Stimulated activated CD8-positive, alpha-beta memory T cell treated with anti-CD3 and anti-CD28 coated beads, Interleukin-7, amount 100 ng/mL, for 24 hours (primary cell): ENCODE measurements at places on chromosomes 1 and 21.

- no peak for DNase-seq
Observed at GRCh38 chr1:179206812-179207211, 22.7 kb downstream of the ABL2 start.

- no peak for DNase-seq
Observed at GRCh38 chr1:77541162-77541545, 141.3 kb downstream of the ZZZ3 start.

DNA sequence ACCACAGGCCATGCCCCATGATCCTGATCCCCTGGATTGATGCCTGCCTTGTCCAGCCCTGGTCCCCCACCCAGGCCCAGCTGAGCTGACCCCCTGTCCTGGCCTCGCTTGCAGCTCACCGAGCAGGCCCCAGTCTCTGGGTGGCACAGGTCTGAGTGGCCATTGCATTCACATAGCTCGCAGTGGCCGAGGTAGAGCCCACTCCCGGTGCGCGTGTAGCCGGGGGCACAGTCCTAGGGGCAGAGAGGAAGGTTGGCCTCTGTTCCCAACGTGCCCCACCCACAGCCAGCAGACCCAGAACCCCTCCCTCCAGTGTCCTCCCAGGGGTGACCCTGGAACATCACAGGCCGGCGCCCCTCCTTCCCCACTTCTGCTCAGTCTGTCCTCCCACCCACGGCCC is 51.9 kb downstream of the LDLRAD2 start:
- no peak for DNase-seq

DNA sequence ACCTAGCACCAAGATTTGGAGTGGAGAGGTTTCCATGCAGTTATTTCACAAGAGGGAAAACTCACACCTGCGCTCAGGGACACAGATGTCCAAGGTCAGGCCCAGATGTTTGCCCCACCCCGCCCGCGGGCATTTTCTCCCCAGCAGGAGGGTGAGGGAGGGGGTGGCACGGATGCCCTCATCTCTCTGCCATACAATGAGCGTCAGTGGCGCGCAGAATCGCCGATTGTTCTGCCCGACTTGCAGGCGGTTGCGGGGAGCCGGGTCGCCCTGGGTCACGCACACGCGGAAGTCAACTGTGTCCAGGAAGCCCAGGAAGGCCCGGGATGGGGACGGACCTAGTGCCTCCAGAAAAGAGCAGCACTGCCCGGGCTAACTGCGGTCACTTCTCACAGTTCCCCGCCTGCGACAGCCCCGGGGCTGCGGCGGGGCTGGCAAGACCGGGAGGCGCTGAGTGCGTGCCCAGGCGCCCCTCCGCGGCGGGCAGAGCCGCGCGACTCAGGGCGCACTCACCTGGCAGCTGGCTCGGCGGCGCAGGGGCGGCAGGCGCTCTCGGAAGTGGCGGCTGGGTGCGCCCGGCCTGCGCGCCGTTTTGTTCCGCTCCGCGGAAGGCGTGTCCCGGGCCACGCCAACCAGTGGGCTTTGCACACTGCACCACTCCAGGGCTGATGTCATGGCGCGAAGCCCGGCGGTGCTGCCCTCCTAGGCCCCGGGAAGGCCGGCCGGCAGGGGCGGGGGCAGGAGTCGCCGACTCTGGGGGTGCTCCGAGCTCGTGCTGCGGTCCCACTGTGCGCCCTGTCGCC is at the start of gene CSRP1:
CSRP1 (minus strand) TSS at position 567 of the 803 bp plus-strand sequence. CDS start 10,820 bp downstream, outside the sequence.
- DNase-seq = peak; percentile 50

DNA sequence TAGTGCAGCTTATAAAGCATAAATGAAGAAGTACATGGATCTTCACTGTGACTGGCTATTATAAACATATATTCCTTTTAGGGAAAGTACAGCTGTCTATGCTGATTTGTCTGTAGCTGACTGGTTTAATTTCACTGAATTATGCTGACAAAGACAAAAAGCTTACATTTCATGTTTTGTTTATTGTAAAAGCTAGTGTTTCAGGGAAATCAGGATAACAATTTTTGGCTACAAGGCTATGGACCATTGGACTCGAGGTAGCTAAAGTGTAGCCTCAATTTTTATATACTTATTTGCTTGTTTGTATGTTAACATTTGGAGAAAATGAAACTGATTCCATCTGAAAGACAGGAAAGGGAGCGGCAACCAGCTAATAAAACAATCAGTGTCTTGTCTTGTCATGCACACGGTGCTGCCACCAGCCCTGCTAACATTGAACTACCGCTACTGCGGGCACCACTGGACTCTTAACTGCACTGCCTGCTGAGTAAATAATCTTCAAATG is 480.2 kb downstream of the COL11A1 start:
- no peak for DNase-seq

DNA sequence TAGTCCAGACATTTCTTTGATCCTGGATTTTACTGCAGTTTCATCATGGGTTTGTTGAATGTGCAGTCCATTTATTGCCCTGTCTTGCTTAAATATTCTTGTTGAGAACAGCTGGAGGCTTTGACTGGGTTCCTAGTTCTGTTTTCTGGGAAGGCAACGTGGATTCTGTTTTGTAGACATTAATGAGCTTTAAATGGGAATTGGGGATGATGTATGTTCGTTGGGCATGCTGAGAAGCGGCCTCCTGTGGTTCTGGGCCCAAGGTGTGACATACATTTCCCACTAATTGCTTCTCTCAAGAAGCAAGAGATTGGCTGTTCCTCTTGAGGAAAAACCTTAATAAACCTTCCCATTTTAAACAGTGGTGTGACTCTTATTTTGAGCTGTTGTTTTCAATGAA is 22.9 kb downstream of the INKA2 start:
- DNase-seq = no peak

DNA sequence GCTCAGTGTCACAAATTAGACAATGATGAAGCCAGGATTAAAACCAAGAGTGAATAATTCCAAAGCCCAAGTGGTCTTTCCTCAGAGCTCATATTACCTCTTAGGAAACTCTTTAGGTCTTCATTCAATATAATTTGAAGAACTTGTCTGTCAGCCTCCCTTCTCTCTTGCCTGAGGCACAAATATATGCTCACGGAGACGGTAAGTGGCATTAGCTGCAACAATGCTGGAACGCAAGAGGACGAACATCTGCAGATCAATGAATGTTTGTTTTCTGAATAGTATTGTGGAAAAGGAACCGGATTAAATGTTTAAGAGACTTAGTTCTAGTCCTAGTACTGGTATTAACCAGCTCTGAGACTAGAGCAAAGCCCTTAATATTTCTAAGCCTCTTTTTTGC is 39.7 kb upstream of the LYST start:
- no peak for DNase-seq

- DNase-seq = no peak
Observed at GRCh38 chr1:42797979-42798378, 13.2 kb downstream of the TMEM269 start.

DNA sequence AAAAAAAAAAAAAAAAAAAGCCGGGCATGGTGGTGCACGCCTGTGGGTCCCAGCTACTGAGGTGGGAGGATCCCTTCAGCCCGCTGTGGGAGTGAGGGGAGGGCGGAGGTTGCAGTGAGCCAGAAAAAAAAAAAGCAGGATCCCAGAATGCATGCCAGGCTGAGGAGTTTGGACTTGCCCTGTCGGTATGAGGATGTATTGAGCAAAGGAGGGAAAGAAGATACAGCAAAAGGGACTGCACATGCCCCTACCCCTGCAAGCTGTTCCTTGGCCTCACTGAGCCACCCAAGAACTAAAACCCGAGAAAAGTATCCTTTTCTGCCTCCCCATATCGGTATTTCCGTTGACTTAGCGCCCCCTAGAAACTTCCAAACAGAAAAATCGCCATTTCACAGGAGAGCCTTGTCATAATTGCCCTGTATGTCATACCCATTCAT is 1.3 kb upstream of the GPATCH4 start:
- DNase-seq = no peak

DNA sequence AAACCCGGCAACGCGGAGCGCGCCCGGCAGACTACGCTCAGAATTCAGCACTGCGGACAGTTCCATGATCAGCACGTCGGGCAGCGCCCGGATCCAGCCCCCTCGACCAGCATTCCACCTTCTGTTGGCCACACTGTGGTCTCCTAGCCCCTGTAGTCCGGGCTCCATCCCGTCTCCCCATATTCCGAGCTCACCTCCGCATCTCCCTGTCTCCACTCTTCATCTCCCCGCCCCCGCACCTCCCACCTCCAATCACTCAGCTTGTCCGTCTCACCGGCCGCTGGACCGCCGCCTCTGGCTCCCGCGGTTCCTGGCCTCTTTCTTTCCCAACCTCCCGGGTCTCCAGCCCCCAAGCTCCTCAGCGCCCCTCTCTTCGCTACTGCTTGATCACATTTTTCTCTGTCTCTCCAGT is 500 bp downstream of the EPHA10 start:
- DNase-seq = peak; percentile 26

DNA sequence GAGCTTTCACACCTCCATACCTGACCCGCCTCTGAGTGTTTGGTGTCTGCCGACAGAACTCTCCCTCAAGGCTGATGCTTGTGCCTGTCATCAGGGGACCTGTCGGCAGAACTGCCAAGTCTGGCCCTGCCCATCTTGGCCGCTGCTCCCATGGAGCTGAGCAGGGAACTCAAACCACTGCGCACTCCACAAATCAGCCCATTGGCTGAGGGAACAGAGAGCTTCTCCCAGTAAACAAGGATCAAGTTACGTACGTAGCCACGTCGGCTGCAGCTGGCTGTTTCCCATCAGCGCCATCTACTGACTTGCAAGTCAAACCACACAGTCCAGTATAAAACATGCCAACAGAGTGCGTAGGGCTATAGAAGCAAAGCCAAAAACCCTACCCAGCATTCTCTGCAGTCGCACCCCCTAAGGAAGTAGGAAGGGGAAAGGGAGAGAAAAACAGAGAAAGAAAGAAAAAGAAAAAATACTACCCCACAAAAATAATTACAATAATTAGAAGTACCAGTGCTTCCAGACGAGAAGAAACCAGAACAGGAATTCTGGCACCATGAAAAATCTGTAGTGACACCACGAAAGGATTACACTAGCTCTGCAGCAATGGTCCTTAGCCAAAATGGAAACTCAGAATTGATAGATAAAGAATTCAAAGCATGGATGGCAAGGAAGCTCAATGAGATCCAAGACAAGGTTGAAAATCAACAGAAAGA is 13.1 kb downstream of the KRTAP13-1 start:
- DNase-seq = no peak

GRCh38 chr1:184929711-184930202 is 44.6 kb downstream of the NIBAN1 start:
- DNase-seq = no peak

DNA sequence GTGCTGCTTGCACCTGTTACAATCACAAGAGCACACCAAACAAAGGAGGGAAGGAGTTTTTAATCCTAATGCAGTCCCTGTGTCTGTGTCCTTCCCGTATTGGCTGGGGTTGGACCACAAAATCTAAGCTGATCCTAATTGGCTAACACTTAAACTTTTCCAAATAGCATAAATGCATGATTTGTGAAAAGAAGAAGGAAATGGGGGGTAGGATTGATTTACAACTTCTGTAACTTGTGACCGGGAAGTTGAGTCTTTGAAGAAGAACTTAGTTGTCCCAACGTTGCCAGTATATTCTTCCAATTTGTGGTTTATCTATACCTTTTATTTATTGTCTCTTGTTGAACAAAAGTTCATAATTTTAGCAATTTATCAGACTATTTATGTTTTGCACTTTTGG is 11.8 kb upstream of the IPP start:
- no peak for DNase-seq

DNA sequence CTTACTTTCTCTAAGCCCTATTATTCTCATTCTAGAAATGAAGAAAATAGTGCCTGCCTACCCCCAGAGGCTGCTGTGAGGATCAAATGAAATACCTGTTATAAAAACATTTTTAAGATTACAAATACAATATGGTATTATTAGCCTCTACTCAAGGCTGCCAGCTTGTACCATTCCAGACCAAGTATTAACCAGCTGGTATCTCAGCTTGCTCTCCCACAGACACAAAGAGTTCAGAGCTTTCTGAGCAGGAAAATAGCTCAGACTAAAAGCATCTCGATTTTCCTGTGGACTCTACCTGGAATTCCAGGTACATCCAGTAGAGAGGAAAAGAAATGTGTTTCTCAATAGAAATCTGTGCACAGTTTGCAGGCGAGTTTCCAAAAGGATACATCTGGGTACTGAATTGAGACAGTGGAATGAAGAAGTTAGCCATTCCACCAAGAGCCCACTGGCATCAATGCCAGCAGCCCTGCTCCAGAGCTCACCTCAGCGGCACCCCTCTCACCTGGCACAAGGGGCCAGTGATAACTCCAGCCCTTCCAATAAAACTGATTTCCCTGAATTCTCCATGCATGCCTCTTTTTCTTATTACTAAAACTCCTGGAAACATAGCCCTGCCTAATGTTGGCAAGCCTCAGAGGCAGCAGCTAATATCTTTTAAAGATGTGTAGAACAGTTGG is 31.0 kb downstream of the TGFBR3 start:
- DNase-seq = no peak

DNA sequence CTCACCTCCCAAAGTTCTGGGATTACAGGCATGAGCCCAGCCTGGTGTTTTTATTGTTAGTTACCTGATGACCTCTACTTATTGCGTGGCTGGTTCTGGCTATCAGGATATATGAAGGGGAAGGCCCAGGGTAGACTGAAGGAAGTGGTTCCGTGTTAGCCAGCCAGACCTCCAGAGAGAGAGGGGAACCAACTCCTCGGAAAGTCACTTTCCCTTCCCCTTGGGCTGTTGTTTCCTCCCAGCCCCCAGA is 2.5 kb upstream of the RCSD1 start:
- no peak for DNase-seq

GRCh38 chr1:168473126-168473525 is 70.7 kb downstream of the XCL2 start:
- no peak for DNase-seq

DNA sequence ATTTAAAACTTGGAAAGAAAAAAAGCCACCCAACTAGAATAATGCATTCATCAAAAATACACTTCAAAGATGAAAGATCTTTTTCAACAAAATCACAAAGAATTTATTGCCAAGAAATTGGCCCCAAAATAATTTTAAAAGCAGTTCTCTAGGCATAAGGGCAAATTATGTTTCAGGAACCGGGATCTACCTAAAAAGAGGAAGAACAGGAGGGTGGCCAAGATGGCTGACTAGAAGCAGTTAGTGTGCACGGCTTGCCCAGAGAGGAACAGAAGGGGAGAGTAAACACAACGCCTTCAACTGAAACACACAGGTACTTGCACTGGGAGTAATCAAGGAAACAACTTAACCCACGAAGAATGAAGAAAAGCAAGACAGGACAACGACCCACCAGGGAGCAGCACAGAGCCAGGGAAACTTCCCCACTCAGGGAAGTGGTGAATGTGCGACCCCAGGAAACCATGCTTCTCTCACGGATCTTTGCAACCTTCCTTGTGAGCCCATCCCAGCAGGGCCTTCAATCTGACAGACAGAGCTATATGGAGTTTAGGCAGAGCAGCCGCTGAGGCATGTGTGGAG is 46.1 kb downstream of the ACKR1 start:
- no peak for DNase-seq

GRCh38 chr1:85453640-85454194 is 11.2 kb downstream of the DDAH1 start:
- no peak for DNase-seq

DNA sequence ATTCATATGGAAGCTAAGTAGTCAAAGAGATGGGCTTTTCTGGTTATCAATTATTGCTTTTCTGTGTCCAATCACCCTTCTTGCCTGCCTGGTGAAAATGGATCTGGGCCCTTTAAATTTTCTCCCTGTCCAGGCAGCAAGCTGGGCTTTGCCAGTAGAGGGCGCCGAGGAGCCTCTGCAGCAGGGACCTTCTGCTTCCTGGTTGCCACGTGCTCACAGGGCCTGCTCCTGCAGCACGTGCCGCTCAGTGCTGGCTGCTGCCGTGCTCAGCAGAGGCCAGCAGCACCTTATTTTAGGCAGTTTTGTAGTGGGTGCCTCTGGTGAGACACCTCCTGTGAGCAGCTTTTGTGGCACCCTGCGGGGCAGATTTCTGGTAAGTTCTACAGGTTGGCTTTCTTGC is 4.0 kb downstream of the ACTL8 start:
- no peak for DNase-seq

GRCh38 chr1:29309075-29309474 is 72.8 kb downstream of the PTPRU start:
- no peak for DNase-seq
